Activated naive CD4-positive, alpha-beta T cell (primary cell): ENCODE measurements at places on chromosomes 1 and 21.

GRCh38 chr1:49208712-49209111, 432.0 kb upstream of the BEND5 start:
- DNase-seq, result no peak

GRCh38 chr1:46819335-46819734, 20.5 kb downstream of the CYP4B1 start:
- no peak for DNase-seq

DNA sequence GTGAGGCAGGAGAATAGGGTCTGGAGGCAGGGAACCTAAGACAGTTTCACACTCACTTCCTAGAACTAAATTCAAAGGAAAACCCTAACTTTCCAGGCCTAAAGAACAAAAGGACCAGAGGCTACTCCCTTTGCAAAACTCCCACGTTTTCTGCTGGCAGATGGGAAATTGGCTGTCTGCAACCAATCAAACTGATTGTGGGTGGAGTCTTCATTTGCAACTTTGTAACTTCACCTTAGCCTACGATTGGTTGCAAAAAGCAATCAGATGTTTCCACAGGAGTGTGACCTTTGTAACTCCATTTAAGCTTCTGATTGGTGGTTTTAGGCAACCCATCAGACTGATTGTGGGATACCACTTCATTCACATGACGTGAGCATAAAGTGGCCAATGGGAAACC, 19.7 kb upstream of the GNG4 start:
- DNase-seq, result no peak

GRCh38 chr1:37107153-37107907, 73.0 kb upstream of the GRIK3 start:
- DNase-seq, result no peak

DNA sequence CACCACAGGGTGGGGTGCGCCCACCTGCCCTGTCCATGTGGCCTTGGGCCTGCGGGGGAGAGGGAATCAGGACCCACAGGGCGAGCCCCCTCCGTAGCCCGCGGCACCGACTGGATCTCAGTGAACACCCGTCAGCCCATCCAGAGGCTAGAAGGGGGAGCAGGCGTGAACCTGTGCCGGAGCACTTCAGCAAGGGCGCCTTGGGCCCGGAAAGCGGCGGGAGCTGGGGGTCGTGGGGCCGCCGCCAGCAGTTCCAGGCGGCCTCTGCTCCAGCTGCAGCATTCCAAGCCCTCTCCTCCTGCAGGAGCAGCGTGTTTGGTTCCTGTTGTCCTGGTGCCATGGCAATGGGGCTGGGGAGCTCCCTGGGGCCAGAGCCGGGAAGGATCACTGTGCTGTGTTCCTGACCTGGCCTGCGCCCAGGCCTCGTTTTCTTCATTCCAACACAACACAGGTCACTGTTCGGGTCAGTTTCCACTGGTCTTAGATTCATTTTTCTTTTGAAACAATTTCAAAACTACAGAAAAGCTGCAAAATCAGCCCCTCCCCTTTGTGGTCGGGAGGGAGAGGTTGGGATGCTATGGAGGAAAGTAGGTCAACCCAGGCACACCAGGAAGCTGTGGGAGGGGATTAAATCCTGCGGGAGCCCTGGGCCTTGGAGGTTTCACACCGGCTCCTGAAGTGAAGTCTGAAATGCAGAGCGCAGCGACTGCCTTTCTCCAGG, 18.8 kb downstream of the SLX9 start:
- DNase-seq, result no peak

- DNase-seq, result no peak
Observed at GRCh38 chr1:222090103-222090502, 348.2 kb upstream of the DUSP10 start.
